ENCODE measurements at places on chromosomes 13 and 19.

DNA sequence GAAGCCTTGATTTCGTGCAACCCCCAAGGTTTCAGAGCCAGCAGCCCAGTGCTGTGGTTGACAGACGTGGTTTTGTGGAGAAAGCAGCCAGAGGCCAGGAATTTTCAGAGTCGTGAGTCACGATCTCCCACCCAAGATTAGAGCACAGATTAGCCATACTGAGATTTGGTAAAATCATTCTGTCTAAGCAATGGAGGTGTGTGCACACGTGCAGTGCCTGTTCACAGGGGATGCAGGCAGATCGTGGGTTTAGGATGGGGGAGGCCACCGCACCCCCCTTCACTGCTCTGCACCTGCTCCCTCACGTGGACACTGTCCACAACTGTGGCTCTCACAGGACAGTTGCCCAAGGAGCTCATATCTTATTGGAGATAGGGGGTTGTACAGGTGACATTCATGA, 46.6 kb upstream of the GPR183 start:
- DNase-seq, result no peak

- DNase-seq, result no peak
Measured at GRCh38 chr13:67043901-67044300, 186.2 kb downstream of the PCDH9 start.

DNA sequence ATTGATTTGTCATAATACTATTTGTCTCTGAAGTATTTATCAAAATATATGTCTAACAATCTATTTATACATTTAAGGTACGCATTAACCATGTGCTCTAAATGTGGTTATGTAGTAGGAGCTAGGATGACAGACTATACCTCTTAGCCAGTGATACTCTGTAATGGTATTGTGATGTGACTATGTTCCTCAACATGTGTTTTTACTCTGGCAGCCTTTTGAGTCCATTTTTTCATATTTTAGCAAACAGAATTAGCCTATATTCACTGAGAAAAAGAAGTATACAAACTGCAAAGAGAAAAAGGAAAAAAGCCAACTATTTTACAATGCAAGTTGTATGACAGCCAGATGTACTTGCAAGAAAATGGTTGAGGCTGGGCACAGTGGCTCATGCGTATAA, 26.7 kb downstream of the MAB21L1 start:
- no peak for DNase-seq

DNA sequence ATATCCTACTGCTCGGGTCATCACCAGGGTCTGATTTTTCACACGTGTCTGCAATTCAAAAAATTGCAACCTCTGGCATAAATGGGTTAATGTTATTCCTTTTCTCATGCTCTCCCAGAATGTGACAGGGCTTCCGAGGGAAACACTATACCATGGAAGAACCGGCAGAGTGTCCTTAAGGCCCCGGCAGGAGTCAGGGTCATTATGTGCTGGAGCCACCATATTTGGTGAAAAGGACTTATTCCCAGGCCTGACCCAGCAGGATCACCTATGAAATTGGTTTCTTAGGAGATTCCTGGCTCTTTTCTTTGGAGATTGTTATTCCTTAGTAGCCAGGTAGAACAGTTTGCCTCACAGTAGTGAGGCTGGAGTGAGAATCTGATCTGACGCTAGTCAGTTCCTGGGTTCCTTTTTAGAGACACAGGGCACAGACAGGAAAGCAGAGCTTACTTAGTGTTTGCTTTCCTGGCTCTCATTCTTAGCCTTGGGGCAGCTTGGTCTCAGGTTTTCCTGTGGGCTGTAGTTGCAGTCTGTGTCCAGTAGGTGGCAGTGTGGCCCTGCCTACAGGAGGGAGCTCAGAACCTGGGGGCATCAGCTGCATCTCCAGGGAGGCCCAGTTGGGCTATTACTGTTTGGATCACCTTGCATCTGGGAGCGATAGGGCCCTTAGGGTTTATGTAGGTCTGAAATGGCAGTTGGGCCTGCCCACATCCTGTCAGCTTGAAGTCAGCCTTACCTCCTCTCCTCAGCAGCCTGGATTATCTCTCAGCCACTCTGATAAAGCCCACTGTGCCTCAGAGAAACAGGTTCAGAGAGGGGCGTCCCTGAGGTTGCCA, 12.4 kb downstream of the SNRNP70 start:
- peak; percentile 78 for DNase-seq

GRCh38 chr13:111469916-111470506, 149.6 kb downstream of the TEX29 start:
- DNase-seq, result no peak

- DNase-seq, result no peak
Measured at GRCh38 chr13:93413972-93414717, 187.5 kb downstream of the GPC6 start.

GRCh38 chr13:29105779-29106178, 285.6 kb downstream of the MTUS2 start:
- DNase-seq, result no peak

- DNase-seq, result peak; percentile 80
Measured at GRCh38 chr19:18291590-18292461, 10.4 kb upstream of the JUND start.

DNA sequence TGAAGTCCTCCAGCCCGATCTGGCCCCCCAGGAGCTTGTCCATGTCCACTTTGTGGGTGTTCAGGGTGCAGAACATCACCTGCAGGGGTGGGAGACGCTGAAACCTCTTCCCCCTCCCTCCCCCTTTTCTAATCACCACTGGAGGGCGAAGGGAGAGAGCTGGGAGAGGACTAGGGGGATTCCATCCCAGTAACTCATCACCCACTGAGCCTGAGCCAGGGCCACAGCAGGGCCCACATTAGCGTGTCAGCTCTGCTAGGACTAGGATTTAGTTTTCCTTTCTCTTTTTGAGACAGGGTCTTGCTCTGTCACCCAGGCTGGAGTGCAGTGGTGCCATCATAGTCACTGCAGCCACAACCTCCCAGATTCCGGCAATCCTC, 5.5 kb upstream of the PTGER1 start:
- no peak for DNase-seq

DNA sequence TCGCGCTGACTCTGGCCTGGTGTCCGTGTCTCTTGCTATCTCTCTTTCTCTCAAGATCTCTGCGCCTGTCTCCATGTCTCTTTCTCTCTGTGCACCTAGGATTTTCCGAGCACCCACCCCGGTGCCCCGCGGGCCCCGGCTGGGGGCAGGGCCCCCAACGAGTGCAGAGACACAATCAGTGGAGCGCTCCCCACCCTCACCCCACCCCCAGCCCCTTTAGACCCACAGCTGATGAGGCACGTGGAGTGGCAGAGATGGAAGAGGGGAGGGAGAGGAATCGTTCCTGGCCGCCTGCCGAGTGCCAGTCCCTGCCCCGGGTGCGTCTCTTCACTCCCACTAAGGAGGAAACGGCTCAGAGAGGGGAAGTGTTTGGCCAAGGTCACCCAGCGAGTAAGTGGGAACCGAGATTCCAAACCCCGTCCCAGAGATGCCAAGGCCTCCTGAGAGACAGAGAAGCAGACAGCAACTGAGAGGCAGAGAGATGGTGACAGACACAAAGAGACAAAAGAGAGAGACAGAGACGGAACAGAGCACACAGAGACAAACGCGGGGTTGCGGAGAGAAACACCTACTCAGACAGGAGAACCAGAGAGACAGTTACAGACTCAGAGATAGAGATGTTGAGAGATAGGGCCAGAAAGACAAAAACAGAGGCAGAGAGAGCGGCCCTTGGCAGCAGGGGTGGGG, 626 bp upstream of the BCL3 start:
- no peak for DNase-seq

- DNase-seq, result no peak
Measured at GRCh38 chr13:40433577-40433976, 232.9 kb downstream of the FOXO1 start.

DNA sequence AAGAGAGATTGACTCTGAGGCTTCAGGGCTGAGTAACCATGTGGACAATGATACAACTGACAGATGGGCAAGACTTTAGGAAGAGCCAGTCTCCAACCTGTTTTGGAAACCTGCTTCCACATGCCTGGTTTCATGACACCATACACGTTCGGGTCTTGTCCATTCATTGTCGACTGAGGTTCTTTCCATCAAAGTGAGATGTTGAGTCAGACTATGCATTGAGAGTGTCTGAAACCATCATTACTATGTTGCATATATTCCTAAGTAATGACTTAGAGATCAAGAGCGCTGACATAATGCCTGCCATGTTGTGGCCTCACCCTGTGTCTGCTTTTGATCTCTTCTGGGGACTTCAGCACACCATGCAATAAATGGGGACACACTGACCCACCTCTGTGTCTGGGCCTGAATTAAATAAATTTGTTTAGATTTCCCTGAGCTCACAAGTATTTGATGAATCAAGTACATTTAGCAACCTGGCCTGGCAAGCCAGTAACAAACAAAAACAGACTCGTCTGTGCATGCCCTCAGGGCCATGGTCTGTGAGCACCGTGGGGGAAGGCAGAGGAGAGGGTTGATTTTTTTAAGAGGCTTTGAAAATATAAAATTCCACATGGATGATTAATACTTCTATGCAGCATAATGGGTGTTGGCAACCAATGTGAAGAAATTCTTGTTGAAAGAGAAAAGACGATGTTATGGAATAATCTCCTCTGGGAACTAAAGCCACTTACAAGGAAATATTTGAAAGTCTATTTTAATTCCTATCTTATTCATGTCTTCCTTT, 49.9 kb upstream of the UBAC2 start:
- no peak for DNase-seq

GRCh38 chr19:50415661-50416033, 3.1 kb upstream of the SPIB start:
- no peak for DNase-seq

- DNase-seq, result peak; percentile 74
Measured at GRCh38 chr19:12782424-12783290, 7.3 kb upstream of the HOOK2 start.

- no peak for DNase-seq
Measured at GRCh38 chr13:110421696-110422385, 114.8 kb downstream of the COL4A2 start.

- DNase-seq, result no peak
Measured at GRCh38 chr19:51110666-51110971, 2.4 kb upstream of the CTU1 start.

GRCh38 chr13:23980160-23980551, 82.9 kb upstream of the C1QTNF9B start:
- DNase-seq, result peak; percentile 26

GRCh38 chr19:33883859-33884519, 87.3 kb downstream of the KCTD15 start:
- DNase-seq, result no peak

DNA sequence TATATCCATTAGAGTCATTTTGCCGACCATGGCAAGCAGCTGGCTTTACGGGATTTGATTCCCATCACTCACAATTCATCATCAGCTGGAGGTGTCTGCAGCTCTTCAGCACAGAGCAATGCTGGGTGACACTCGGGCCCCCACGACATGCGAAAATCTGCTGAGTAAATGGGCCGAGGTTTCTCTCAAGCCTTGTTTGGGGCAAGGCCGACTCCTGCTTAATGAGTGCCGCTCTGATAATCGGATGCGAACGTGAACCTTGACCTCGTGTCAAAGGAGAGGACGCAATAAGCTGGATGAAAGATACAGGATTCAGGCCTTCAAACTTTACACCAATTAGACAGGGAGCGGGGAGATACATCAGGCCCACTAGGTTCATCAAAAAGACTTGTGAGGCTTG, 65.2 kb downstream of the GGACT start:
- DNase-seq, result no peak

DNA sequence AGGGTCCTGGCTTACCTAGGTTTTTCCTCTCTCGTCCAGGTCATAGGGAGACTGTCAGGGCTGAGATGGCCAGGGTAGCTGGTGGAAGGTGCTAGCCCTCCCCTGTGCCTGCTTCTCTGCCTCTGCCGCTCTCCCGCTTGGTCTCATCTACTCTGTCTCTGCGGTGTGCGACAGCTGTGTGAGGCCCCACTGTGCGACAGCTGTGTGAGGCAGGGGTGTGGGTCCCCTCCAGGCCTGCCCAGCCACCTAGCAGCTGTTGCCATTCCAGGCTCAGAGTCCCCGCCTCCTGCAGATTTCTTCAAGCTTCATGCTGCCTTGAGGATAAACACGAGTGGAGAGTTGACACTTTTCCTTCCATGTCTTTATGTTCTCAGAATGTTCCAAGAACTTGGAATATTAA, 53.0 kb downstream of the ARHGEF7 start:
- DNase-seq, result no peak

- DNase-seq, result no peak
Measured at GRCh38 chr13:50309882-50310594, 294.8 kb downstream of the KCNRG start.

GRCh38 chr19:7355151-7355820, 6.5 kb downstream of the ARHGEF18 start:
- no peak for DNase-seq

- no peak for DNase-seq
Measured at GRCh38 chr19:35862528-35862927, 5.8 kb downstream of the KIRREL2 start.

DNA sequence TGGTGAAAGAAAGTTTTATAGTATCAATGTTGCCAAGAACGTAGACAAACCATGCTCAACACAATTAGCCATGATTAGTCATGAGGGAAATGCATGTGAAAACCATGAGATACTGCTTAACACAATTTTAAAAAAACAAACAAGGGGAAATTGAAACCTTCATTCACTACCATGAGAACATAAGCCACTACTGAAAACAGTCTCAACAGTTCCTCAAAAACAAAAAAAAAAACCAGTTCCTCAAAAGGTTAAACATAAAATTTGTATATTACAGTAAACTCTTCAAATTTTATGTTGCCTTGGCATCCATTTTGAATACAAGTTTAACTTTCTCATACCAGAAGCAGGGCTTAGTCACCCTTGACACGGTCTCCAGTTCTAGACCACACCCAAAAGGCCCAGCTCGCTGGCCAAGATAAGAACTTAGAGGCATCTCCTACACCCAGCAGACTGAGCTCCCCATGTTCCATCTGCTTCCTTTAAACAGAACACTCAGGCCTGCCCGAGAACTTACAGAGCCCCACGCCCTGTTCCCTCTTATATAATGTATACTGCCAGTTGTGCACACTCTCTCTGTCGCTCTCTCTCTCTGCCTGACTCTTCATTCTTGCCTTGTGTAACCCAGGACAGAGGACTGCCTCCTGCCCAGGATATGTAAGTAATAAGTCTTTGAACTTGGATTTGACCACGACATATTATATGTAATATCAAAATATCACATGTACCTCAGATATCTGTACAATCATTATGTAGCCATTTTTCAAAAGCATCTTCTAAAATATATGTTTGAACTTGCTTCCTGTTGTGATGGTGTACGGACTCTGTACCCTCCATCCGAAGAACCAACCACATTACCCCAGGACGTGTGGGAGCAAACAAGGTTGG, 67.4 kb downstream of the STK24 start:
- DNase-seq, result no peak

- no peak for DNase-seq
Measured at GRCh38 chr19:7788933-7789323, 25.9 kb downstream of the CLEC4M start.

DNA sequence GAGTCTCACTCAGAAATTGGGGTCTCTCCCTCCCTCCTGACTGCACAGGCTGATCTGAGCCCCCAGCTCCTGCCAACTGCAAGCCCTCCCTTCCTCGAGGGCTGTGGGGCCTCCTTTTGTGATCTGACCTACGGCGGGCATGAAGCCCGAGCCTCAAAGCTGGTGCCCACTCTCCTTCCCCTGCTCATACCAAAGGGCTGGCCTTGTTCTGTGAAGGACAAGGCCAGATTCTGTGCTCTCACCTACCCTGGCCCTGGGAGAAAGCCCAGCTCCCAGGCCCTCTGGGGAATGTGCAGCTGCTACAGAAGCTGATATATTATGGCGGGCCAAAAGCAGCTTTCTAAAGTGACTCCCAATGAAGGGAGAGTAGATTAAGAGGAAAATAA, 9.0 kb upstream of the ECH1 start:
- DNase-seq, result no peak

All from D721Med (cell line).